ENCODE measurements at places on chromosomes 5 and 9.
A peak's percentile ranks its signal among the peaks of the same experiment; 100 is the strongest.

DNA sequence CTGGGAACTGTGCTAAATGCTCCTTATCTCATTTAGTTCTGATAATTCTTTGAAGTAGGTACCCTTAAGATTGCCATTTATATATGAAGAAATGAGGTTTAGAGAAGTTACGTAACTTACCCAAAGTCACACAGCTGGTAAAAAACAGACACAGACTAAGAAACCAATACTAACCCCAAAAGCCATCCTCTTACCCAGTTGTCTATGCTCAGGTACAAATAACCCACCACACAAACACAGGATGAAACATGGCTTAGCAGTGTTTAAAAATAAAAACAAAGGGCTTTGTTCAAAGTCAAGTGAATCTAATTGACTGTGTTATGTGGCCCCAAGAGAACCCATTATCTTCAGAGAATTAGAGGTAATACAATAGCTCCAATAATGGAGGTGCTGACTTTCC lies 37.0 kb upstream of the IL7R start:
- DNase-seq, result no peak

GRCh38 chr5:64074533-64074932 lies 91.1 kb upstream of the RNF180 start:
- DNase-seq, result peak; percentile 20

- no peak for DNase-seq
Observed at GRCh38 chr5:149437391-149438040, 58.4 kb upstream of the IL17B start.

GRCh38 chr9:93958819-93959682 lies 3.9 kb upstream of the BARX1 start:
- no peak for DNase-seq

GRCh38 chr9:93684806-93685543 lies 108.6 kb downstream of the PHF2 start:
- no peak for DNase-seq

GRCh38 chr9:93459432-93459847 lies 6.1 kb upstream of the FAM120AOS start:
- no peak for DNase-seq

DNA sequence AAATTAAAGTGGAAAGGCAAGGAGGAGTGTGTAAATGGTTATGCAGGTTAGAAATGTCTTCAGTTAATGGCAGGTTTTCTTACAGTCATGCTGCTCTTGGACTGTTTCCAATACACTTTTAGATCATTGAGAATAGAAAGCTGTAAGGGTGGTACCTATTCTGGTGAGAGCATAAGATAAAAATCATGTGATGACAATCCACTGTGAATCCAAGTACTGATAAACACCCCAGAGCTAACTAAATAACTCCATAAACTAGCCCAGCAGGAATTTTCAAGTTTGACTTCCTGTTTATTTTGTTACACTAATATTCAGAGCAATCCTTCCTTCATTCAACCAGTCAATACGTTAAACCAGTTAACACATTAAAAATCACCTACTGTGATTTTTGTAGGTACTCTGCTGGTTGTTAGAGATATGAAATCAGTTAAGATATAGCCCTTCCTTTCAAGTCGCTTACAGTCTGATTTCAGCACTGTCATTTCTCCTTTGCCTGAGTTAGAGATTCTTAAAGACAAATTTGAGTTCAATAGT lies 22.6 kb downstream of the VCAN start:
- no peak for DNase-seq

GRCh38 chr5:134432174-134432573 lies 20.5 kb upstream of the CDKN2AIPNL start:
- no peak for DNase-seq

DNA sequence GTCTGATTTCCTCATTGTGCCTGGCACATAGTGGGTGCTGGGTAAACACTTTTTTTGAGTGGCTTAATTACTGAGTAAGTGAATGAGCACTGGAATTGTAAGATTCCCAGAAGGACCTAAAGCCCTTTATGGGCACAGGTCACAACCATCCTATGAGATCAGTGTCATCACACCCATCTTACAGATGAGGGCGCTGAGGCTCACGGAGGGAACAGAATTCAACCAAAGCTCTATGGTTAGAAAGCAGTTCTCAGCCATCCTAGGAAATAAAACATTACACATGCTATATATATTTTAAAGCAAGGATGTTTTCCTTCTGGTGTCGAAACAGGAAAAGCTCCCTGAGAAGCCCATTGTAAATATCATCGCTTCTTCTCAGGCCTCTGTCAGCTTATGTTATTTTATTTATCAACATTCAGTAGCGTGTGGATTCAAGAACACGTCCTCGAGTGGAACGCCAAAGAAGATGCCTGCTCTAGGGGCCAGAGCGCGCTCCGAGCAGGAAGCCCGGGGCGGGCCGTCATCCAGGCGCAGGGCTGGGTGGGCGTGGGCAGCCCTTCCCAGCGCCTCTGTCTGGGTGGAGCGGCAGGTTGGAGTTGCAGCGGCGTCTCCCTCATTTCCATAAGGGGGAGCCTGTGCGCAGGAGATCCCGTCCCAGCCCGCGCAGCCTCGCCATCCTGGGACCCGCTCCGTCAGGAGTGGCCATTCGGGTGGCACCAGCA lies 155.8 kb upstream of the SMIM23 start:
- DNase-seq, result no peak

DNA sequence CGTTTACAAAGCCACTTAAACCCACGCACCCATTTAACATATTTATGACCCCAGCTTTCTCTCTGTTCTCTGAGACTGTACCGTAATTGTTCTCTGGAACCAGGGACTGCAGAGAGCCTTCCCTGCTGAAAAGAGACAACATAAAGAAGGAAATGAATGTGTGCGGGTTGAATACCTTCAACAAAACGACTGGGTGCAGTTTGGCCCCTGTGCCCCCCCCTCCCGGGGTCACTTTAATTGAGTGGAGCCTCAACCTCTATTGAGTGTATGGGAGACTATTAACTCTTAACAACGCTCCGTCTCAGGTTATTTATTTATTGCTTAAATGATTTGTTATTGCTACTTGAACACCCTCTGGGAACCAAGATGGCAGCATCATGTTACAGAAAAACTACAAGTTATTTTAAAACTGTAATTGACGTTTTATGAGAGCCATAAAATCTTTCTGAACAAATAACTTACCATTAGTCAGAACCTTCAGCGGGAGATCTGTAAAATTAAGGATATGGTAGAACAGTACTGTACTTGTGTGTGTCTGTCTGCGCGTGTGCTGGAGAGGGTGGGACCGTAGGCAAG lies 70.6 kb downstream of the GAS1 start:
- no peak for DNase-seq

DNA sequence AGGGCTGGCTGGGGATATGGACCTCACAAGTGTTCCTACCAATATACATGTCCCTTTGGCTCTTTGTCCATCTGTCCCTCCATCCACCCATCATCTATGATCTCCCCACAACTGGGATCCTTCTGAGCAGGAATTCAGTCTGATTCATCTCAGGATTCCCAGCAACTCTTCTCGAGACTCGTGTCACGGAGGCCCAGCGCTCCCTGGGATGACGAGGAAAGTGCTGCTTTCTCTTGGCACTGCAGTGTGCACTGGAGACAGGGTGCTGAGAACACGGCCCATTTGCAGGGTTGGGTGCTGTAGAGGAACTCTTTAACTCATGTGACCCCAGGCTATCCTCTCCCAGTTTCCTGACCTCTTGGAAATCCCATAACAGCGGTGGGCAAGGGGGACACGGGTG lies 72.9 kb downstream of the ANGPTL2 start:
- no peak for DNase-seq

- DNase-seq, result no peak
Observed at GRCh38 chr5:149550594-149551226, 529 bp downstream of the CSNK1A1 start.

GRCh38 chr9:20592673-20593072 lies 29.6 kb downstream of the MLLT3 start:
- DNase-seq, result no peak

- DNase-seq, result no peak
Observed at GRCh38 chr5:179421144-179421901, 76.1 kb upstream of the ADAMTS2 start.

DNA sequence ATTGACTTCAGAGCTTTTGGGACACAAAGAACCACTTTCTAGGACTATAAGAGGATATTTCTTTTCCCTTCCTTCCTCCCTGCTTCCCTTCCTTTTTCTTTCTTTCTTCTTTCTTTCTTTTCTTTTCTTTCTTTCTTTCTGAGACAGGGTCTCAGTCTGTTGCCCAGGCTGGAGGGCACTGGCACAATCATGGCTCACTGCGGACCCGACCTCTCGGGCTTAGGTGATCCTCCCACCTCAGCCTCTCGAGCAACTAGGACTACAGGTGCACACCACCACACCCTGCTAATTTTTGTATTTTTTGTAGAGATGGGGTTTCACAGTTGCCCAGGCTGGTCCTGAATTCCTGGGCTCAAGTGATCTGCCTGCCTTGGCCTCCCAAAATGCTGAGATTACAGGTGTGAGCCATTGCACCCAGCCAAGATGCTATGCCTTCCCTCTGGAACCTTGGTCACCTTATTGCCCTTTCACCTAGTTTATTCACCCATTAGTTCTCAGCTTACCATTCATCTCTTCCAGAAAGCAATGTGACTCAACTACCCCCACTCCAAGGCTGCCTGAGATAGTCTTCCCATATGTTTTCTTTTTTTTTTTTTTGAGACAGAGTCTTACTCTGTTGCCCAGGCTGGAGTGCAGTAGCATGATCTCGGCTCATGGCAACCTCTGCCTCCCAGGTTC lies 10.1 kb downstream of the PLIN2 start:
- no peak for DNase-seq

GRCh38 chr5:135100011-135100410 lies 66.0 kb upstream of the PITX1 start:
- DNase-seq, result no peak

GRCh38 chr9:129586685-129587084 lies 34.2 kb downstream of the C9orf50 start:
- no peak for DNase-seq

GRCh38 chr5:100505984-100506670 lies 29.0 kb upstream of the FAM174A start:
- DNase-seq, result peak; percentile 0

- DNase-seq, result no peak
Observed at GRCh38 chr5:7856855-7857254, 5.9 kb upstream of the CFAP90 start.

DNA sequence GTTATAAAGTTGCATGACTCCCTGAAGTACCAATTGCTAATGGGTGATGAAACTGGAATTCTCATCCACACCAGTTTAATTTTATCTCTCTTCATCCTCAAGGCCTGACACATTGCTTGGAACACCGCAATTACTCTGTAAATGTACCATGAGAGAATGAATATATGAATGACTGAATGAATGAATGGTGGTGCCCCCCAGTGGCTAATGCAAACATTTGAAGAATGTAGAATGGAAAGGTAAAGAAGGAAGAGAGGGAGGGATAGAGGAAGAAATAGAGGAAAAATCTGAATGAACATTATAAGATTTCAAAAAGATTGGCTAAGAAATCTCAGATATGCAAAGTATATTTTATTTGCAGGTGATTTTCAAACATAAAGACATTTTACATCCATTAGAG lies 13.1 kb downstream of the PAPPA start:
- DNase-seq, result no peak

GRCh38 chr9:133604214-133604613 lies 5.0 kb downstream of the FAM163B start:
- no peak for DNase-seq

- no peak for DNase-seq
Observed at GRCh38 chr9:34256104-34256503, 73.0 kb downstream of the KIF24 start.

- DNase-seq, result no peak
Observed at GRCh38 chr9:136185596-136186366, 19.1 kb downstream of the LHX3 start.

GRCh38 chr5:3182133-3182876 lies 413.3 kb upstream of the IRX1 start:
- no peak for DNase-seq

- DNase-seq, result no peak
Observed at GRCh38 chr9:109416135-109416706, 81.9 kb downstream of the PTPN3 start.

DNA sequence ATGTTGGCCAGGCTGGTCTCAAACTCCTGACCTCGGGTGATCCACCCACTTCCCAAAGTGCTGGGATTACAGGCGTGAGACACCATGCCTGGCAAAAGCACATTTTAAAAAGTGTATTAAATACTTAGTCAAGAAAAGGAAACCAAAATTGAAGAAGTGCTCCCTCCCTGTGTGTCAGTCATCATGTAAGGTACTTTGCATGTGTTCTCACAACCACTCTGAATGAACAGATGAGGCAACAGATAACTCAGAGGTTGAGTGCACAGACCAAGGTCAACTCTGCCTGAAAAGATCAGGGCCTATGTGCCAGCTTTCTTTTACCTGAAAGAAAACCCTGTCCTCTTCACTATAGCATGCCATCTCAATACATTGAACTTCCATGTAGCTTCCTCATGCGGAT lies 289.7 kb downstream of the MRPS30 start:
- no peak for DNase-seq

DNA sequence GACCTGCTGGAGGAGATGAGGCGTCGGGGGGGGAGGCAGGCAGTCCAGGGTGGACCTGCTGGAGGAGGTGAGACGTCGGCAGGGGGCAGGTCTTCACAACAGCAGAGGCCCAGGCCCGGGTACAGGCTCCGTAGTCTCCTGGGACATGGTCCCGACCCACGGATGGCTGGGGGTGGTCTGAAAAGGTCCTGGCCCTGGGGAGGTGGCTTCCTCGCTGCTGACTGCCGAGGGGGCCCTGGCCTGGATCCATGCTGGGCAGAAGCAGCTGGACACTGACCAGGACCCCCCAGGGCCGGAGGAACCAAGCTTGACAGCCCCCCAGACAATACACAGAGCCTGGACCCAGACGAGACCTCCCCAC lies 8.5 kb downstream of the EGFL7 start:
- DNase-seq, result no peak

DNA sequence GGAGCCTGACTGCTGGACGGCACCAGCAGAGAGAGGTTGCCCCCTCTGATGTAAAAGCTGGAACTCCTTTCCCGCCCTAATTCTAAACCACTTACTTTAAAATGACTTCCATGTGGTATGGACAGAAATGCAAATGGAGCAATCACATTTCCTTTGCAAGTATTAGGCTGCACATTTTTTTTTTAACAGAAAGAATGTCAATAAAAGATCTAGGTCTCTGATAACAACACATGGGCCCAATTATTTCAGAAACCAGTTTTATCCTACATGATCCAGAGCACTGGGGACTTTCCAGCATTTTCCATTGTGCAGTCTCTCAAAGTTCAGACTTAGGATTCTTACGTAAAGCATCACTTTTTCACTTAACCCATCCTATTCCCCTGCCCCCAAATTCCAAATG lies 203.7 kb downstream of the NXNL2 start:
- DNase-seq, result no peak

DNA sequence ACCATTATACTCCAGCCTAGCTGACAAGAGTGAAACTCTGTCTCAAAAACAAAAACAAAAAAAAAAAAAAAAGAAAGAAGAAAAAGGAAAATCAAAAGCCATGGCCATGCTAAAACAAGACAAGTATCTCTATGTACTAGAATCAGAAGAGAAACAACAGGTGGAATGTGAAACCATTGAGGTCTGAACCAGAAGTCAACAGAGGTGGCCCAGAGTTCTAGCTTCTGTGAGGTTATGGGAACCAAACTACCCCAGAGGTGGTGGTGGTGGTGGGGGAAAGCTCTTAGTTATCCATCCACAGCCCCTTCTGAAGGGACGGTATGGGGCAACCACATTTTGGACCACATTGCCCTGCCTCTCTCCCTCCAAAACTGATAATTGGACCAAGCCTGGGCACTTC lies 59.5 kb upstream of the ZNF366 start:
- no peak for DNase-seq
